ENCODE measurements at places on chromosomes 12 and 14.
A peak's percentile ranks its signal among the peaks of the same experiment; 100 is the strongest.

DNA sequence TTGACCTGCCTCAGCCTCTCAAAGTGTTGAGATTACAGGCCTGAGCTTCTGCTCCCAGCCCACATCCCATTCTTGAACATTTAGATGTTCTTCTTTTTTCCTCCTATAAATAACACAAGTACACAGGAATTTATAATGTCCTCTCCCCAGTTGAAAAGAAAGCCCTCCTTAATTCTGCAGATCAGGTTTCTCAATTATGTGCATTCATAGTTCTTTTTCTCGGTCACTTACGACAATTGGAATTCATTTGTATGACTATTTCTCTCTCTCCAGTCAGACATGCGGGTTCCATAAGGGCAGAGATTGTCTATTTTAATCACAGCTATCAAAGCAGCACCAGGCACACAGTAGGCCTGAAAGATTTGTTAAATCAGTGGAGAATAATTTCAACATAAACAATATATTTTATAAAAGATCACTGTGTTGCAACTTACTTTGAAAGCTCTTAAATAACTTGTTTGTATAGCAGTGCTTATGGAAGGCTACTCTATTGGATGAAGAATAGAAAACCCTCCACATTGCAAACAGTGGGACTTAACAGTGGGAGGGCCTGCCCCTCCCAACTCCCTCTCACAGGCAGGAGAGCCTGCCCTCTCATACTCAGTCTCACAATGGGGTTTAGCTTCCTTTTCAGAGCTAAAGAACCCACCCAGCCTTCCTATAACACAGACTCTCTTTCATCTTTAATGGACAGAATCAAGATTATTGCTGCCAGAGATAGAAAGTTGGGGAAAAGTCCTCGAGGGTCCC is 84.1 kb upstream of the TRAF3 start:
- DNase-seq = no peak

GRCh38 chr14:31283153-31283552 is 75.6 kb upstream of the HECTD1 start:
- no peak for DNase-seq

- DNase-seq = no peak
These were observed 28.3 kb upstream of the ZFP36L1 start for GRCh38 chr14:68820999-68821683.

DNA sequence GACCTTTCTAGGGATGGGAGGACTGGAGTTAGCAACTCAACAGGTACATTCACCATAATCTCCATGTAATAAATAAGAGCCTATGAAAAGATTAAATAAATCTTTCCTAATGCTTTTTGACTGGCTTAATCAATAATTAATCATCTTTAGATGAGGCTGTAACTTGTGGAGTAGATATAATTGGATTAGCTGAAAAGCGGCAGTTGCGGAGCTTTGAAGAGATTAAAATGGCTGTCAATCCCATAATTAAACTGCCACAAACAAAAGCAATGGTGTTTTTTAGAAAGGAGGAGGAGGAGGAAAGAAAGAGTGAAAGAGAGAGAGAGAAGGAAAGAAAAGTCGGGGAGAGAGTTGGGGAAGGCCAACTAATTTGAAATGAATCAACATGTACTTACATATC is 70.7 kb upstream of the TMEM263 start:
- no peak for DNase-seq

DNA sequence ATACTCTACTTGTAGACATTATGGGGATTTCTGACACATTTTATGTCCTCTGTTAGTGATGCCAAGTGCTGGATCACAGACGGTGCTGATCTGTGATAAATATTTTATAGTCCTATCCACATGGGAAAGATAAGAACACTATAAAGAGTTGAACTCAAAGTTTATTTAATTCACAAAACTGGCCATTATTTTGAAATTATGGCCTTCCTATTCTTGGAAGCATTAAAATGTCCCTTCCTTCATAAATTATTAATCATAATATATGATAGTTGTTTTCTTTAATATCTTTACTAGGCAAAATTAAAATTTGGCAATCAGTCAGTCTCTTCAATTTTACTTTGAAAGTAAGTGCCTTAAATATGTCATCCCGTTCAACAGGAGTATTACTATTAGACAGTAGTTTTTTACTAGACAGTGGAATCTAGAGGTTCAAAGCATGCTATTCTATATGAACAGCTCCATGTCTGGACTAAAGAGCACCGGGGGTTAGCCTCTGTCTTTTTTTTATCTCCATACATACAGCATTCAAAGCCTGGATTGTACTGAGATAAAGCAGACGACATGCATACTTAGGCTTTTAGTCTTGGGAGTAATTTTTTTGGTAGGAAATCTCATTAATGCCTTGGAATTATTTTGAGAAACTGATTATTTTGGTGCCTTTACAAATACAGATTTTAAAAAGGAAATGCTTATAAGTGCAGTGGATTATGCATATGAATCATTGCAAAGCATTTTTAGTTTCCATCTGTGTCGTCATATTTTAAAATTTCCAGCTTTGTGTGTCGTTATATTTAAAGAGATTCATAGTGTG is 306.1 kb upstream of the RGS6 start:
- no peak for DNase-seq

DNA sequence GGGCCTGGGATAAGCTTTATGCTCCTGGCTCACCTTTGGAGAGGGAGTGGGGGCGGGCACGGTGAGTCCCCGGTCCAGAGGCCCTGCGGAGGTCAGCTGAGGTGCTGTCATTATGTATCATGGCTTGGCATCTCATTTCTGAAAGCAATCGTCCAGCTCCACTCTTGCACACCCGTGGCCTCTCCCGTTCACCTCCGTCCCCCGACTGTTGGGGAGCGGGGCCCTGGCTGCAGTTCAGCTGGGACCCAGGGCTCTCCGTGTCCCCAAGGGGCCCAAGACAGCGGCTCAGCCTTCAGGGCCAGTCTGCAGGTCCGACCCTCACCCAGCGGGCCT is 10.6 kb downstream of the BMP4 start:
- DNase-seq = no peak

DNA sequence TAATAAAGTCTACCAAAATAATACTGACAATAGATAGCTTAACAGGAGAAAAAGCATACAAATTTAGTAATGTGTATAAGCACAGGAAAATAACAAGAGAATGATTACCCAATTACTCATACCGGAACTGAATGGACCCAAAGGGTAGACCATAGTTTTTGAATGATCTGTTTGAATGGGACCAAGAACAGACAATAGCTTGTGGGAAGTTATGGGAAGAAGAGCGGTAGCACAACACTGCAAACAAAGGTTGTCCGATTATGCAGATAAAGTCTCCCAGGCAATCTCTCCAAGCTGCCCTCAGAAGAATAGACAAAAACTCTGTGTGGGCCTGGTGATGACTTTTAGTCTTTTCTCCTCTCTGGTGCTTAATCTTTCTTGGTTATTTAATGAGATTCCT is 96.6 kb upstream of the NEDD1 start:
- no peak for DNase-seq

- DNase-seq = no peak
These were observed at the start of gene TCL1A for GRCh38 chr14:95713596-95714371. Gene TCL1A, minus strand, starts transcription at chr14:95714125. Its CDS starts 59 bp downstream, at chr14:95714066.

DNA sequence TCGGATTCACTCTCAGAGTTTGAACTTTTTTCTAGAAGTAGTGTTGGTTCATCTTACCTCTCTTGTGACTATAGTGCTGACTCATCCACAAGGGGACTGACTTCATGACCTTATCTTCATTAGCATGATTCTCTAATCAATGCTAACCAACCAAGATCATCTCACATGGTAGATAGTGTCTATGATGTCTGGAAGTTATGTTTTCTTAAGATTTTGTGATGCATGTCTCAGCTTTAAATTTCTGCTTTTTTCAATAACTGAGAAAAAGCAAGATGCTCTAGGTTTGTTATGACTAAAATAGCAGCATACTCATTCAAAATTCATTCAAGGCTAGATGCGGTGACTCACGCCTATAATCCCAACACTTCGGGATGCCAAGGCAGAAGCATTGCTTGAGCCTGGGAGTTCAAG is 12.3 kb upstream of the SLC35E3 start:
- no peak for DNase-seq

- DNase-seq = no peak
These were observed 198.6 kb upstream of the CAND1 start for GRCh38 chr12:67070604-67071003.

GRCh38 chr14:69012256-69012953 is 33.3 kb upstream of the ACTN1 start:
- no peak for DNase-seq

DNA sequence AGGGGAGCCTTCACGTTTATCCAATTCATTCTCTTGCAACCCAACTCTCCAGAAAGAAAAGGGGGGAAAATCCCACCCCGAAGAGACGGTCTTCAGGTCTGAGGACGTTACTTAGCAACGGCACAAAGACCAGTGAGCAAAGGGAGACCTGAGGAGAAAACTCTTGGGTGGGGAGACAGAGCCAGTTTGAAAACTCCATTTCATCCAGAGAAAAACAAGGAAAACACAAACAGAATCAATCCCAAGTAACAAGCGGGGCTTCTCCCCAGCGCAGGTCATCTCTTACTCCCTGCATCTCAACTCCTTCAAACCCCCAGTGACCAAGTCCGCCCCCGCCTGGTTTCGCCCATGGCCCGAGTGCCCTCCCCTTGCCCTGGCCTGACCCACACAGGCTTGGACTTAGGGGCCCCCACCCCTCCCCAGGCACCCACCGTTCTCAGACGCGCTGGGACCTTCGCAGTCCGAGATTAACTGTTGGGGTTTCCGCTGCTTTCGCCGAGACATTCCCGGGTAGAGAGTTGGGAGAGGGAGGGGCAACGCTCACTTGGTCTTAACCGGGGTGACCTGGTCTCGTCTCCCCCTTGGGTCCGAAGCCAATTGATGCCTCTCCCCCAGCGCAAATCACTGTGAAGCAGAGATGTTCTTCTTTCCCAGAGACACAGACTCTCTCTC is 10.4 kb upstream of the SALL2 start:
- no peak for DNase-seq

GRCh38 chr12:42298887-42299286 is 27.0 kb downstream of the ZCRB1 start:
- no peak for DNase-seq

- no peak for DNase-seq
These were observed 144.8 kb upstream of the PTPRQ start for GRCh38 chr12:80299219-80299618.

GRCh38 chr12:117816-118345 is 51.3 kb downstream of the IQSEC3 start:
- no peak for DNase-seq

GRCh38 chr12:66746489-66747201 is 67.8 kb upstream of the GRIP1 start:
- no peak for DNase-seq

- peak; percentile 7 for DNase-seq
These were observed 80.5 kb downstream of the TMEM260 start for GRCh38 chr14:56659964-56660551.

- DNase-seq = no peak
These were observed 92.9 kb downstream of the RPAP3 start for GRCh38 chr12:47612953-47613352.

DNA sequence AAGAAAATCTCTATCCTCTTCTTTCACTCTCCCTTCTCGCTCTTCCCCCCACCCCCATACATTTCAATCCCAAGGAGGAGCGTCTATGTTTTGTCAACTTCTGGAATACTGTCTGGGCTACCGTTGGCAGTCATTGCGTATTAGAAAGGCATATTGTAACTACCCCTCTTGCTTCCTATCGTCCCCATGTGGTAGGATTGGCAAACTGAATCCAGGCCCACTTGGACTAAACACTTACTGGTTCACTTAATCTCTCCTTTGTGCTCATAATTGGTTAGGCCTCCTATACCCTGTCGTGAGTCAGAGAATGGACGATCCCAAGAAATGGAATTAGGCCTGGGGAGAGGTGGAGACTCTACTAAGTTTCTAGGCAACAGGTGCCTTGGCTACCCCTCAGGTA is 68.8 kb upstream of the SLC8A3 start:
- DNase-seq = peak; percentile 6

GRCh38 chr14:54890788-54891187 is 11.8 kb downstream of the GCH1 start:
- no peak for DNase-seq

All from H54 (cell line).